ENCODE measurements at places on chromosomes 7 and 10.

- no peak for DNase-seq
These were observed 24.0 kb upstream of the ACTR3B start for GRCh38 chr7:152735443-152736004.

- no peak for DNase-seq
These were observed 100.5 kb downstream of the ADRA2A start for GRCh38 chr10:111177379-111177778.

DNA sequence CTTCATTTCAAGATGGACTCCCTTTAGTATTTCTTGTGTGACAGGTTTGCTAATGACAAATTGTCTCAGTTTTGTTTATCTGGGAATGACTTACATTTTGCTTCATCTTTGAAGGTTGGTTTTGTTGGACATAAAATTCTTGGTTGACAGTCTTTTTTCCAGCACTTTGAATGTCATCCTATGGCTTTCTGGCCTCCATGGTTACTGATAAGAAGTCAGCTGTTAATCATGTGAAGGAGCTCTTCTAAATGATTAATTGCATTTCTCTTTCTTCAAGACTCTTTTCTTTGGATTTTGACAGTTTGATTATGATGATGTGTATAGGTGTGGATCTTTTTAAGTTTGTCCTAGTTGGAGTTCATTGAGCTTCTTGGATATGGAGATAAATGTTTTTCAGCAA is 26.9 kb upstream of the HHEX start:
- no peak for DNase-seq

- no peak for DNase-seq
These were observed 45.9 kb upstream of the ARHGAP12 start for GRCh38 chr10:31974434-31975124.

GRCh38 chr7:1567896-1568510 is 1.8 kb downstream of the PSMG3 start:
- no peak for DNase-seq

DNA sequence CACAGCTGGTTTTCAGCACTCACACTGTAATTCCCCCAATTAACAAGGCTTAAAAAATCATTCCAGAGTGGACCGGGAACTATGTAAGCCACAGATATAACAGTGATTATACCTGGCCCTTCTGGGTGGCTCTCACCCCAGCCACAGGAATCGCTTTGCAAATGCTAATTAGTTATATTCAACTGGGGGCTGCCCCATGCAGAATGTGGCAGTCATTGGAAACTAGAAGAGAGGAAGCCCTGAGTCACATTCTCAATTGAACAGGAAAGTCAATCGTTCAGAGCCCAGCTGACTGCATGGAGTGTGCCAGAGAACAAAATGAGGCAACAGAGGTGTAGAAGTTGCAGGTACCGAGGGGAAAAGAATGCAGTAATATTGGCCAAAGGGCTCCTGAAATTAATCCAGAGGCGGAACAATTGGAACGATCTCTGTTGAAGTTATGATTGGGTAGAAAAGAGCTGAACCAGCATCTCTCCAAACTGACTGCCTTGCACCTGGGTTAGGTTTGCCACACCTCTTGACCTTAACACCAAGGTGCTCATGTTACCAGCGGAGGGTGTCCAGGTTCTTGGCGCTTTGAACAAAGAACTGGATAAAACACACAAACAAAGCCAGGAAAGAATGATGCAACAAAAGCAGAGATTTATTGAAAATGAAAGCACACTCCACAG is 909.7 kb upstream of the AUTS2 start:
- DNase-seq, result no peak

DNA sequence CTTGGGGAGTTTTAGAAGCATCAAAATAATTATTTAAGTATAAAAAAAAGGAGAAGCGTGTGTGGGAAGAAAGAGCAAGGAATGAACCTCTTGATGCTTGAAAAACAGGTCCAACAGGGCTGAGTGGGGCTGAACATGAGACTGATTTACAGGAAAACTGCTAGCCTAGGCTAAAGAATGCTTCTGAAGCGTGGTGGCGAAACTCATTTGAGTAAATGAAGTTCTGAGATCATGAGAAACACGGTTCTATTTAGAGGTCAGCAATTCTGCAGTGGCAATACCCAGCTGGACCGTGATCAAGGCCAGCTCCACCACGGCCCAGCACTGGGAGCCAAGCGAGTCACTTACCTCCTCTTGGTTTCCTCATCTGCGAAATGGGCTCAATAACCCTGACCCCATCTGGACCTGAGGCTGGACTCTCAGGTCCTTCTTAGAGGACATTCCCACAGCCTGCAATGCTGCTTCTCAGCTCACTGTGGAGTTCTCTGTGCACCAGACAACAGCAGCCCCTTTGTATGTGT is 140.1 kb upstream of the ADAM12 start:
- no peak for DNase-seq

DNA sequence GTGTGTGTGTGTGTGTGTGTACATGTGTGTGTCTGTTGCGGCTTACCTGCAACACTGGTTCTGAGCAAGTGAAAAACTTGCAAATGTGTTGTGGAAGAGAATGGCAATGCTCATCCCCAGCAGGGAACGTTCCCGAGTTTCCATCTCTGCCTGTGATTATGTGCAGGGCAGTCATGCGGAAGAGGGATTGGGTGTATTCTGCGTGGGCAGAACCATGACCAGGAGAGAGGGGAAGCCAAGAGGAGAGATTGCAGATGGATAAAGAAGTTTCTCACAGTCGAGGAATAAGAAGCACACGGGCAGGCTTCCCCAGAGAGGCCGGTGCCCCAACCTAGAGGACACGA is 99.9 kb downstream of the CTBP2 start:
- DNase-seq, result no peak

DNA sequence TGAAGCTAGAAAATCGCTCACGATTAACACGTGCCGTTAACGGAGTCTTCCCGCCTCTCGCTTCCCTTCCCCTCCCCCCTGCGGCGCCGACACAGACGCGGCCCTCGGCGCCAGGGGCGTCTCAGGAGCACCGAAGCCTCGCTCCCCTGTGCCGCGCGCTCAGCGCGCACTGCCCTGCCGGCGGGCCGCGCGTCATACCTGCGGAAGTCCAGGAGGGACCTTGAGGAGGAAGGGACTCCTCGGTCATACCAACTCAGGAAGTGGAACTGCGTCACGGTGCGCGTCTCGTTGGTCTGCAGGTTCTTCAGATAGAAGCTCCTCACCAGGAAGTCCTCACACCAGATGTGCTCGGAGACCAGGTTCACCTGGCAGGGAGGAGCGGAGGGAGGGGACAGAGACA is 239.6 kb downstream of the DNAJB6 start:
- DNase-seq, result peak; percentile 44

GRCh38 chr10:118701529-118702323 is 53.0 kb downstream of the CACUL1 start:
- no peak for DNase-seq

DNA sequence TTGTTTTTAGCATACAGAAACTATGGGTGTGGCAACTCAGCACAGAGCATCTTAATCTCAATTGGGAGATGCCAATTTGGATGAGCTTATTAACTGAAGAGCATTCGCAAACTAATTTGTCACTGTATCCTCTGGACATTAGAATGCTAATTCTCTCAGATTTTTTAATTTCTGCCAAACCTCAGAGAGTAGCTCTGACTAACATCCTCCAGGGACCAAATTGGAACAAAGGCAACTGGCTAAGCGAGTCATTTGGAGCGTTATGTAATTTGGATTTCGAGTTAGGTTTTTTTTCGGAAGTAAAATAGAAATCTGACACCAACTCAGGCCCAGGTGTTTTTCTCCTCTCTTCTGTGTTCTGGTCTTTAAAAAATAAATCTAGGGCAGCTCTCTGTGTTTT is 201.9 kb downstream of the BMPER start:
- DNase-seq, result no peak

GRCh38 chr10:26323219-26323618 is 106.6 kb downstream of the GAD2 start:
- no peak for DNase-seq

- no peak for DNase-seq
These were observed 53.6 kb downstream of the PYROXD2 start for GRCh38 chr10:98361131-98362025.

DNA sequence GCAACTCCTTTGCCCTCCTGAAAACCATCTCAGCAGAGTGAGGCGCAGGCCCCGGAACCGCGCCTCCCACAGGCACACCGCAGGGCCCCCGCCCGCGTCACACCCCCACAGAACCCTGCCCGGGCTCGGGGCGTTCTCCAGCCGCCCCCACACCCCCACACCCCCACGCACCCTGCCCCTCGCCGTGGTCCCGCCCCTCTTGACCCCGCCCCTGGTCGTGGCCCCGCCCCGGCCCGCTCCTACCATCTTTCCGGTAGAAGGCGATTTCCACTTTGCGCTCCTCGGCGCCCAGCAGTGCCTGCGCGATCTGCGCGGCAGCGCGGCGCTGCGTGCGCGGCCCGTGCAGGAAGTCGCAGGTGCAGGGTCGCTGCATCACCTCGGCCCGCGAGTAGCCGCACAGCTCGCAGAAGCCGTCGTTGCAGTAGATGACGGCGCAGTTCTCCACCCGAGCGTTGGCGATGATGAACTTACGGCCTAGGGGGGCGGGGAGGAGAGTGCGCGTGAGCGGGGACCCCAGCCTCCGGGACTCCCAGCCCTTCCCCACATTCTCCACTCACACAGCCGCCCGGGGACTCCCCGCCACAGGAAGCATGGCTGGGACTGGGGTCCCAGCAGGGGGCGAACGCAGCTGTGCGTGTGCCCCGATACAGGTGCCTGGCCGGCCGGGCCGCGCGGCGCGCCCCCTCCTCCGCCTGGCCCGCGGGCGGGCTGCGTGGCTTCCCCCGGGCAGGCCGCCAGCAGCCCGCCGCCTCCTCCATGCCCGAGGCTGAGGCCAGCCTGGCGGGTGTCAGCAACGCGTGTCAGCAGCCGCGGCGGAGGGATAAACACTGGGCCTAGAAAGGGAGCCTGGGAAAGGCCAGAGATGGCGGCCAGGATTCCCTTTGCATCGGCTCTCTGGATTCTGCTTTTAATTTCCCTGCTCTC is 3.4 kb downstream of the KCNH2 start:
- peak; percentile 72 for DNase-seq

- no peak for DNase-seq
These were observed 57.9 kb downstream of the CUX1 start for GRCh38 chr7:101875283-101875846.

DNA sequence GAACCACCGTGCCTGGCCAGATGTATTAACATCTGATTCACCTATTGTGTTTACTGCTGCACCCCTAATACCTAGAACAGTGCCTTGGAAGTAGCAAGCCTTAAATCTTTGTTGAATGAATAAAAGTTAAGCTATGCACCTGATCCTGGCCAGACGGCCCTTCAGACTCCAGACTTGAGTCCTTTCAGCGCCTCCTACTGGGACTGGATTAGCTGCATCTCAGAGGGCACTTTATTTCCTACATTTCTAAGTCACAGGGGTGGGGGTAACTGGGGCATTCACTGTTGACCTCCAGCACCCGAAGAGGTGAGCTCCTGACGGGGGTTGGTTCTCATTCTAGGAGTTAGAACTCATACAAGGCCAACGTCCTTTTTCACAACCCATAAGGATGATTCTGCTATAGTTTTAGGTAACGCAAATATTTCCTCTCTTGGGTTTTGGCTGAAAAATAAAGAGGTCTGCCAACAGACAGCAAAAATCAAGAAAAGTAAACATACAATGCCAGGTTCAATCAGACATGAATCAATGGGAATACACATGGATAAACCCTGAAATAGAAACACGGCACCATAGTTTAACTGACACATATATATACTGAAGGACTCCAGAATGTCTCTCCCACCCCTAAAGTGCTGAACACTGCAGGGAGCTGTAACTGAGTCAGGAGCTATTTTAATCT is 48.0 kb upstream of the DLG5 start:
- DNase-seq, result no peak

GRCh38 chr7:128021366-128021765 is 9.9 kb downstream of the LRRC4 start:
- no peak for DNase-seq

GRCh38 chr10:34498821-34499220 is 316.3 kb downstream of the PARD3 start:
- DNase-seq, result no peak

DNA sequence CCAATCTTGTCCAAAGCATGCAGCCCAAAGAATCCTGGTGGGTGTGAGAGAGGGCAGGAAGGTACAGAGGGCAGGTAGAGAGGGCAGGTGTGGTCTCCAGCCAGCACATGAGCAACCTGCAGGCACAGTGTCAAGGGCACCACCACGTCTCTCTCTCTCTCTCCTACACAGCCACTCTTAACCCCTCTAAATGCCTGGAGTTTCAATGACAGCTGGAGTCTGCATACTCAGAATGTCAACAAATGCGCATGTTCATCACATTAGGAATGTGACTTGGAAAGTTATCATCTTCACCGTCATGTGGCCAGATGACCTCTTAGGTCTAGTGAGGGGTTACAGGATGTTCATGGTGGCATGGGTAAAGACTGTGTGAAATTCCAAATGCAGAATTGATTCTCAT is 456.8 kb downstream of the SORCS1 start:
- DNase-seq, result no peak

DNA sequence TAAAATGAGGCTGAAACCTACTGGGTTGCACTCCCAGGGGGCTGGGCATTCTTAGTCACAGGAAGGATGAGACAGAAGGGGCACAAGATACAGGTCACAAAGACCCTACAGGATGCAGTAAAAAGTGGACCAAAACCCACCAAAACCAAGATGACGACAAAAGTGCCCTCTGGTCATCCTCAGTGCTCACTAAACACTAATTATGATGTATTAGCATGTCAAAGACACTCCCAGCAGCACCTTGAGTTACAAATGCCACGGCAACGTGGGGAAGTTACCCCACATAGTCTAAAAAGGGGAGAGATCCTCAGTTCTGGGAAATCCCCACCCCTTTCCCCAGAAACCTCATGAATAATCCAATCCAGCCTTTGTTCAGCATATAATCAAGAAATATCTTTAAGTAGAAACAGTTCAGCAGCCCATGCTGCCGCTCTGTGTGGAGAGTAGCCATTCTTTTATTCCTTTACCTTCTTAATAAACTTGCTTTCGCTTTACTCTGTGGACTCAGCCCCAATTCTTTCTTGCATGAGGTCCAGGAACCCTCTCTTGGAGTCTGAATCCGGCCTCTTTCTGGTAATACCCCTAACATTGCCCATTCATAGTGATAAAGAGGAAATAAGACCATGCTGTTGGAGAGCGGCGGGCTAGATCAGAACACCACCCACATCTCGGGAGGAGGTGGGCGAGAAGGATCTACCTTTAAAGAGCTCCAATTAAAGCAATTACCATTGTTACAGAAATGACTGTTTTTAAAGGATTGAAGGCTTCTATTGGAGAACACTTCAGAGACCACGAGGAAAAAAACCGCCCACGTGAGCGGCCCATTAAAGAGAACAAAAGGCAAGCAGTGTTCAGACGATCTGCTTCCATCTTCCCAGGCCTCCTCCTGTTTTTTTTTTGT is 170.9 kb downstream of the USP6NL start:
- DNase-seq, result peak; percentile 14

DNA sequence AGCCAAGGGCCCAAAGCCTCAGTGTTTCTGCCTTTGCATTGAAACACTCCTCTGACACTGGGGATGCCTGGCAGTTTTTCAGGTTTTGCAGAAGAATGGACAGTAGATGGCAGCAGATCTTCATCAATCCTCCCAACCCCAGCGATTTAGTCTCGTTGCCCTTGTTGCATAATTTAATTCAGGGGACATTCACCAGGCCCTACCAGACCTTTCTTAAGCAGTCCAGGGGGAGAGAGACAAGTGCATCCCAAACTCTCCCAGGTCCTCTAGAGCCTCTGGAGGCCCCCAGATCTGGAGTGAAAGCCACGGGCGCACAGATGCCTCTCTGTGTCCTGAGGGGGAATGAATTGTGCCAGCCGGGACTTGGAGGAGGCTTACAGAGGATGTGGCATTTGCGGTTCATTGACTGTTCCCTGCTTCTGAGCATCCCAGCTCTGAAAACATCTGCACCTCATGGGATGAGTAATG is 29.6 kb downstream of the MINDY4 start:
- DNase-seq, result peak; percentile 6

- DNase-seq, result no peak
These were observed 235.0 kb downstream of the CCSER2 start for GRCh38 chr10:84563355-84563754.

GRCh38 chr10:103280031-103280430 is 3.1 kb downstream of the INA start:
- DNase-seq, result no peak
